ENCODE measurements at places on chromosomes 7 and 10.

GRCh38 chr7:2214636-2215035, 18.1 kb downstream of the MAD1L1 start:
- DNase-seq, result no peak

GRCh38 chr10:6537770-6538169, 42.3 kb downstream of the PRKCQ start:
- no peak for DNase-seq

- no peak for DNase-seq
Observed at GRCh38 chr7:91240376-91240941, 23.8 kb upstream of the FZD1 start.

GRCh38 chr10:29657719-29658274, 23.0 kb upstream of the SVIL start:
- no peak for DNase-seq

- no peak for DNase-seq
Observed at GRCh38 chr7:4268040-4268965, 413.8 kb upstream of the FOXK1 start.

Data from A549 (cell line).